Activated naive CD4-positive, alpha-beta T cell treated with anti-CD3 and anti-CD28 coated beads for 36 hours (primary cell): ENCODE measurements at places on chromosomes 3 and 15.

- DNase-seq = peak; percentile 17
Observed at GRCh38 chr3:45223889-45224727, 2.0 kb downstream of the TMEM158 start.

- DNase-seq = no peak
Observed at GRCh38 chr15:99951511-99951910, 218.3 kb upstream of the LYSMD4 start.

DNA sequence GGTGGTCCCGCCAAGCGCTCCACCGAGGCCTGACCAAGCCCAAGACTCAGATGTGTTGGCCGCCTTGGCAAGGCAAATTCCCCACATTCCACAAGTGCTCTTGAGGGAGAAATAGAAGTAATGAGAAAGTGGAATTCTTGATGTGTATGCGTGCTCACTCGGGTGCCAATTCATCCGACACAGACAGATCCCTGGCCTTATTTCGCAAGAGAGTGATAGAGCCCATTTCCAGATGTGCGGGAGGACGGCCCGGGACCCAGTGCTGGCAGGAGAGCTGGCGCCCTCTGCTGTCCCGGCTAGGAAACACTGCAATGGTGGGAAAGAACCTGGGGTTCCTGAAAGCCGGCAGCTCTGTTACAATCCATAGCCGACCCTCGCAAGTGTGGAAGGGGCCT is 76.0 kb downstream of the HMG20A start:
- DNase-seq = peak; percentile 83

DNA sequence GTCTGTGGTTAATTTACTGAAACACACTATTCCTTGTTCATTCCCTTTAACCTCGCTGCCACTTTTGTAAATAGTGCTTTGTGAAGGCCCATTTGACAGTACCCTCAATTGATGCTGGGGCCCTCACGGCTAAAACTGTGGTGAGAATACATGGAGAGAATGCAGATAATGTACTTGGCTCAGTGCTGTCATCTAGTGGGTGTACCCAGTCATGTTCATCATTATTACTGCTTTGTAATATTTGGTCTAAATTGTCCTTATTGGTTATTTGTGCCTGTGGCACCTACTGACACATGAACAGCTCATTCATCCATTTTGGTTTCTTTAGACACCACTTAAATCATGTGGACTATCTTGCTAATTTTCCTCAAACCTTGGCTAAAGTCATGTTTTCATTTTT is 543.6 kb downstream of the EDEM1 start:
- DNase-seq = no peak

GRCh38 chr3:142447301-142447851 is 461 bp downstream of the XRN1 start:
- DNase-seq = peak; percentile 44

- no peak for DNase-seq
Observed at GRCh38 chr3:104066658-104067057, 1300.1 kb upstream of the ALCAM start.
